ENCODE measurements at places on chromosomes 2 and 18. TPM values are rescaled to one million over a fixed set of nuclear protein-coding genes. Genes with fewer than 3 reads are reported as not detected.
A peak's percentile ranks its signal among the peaks of the same experiment; 100 is the strongest.

- DNase-seq: no peak
Observed at GRCh38 chr2:187079901-187080300, 230.9 kb upstream of the ZSWIM2 start.

GRCh38 chr2:26243470-26244308 lies 743 bp downstream of the HADHA start:
- DNase-seq: no peak

- no peak for DNase-seq
Observed at GRCh38 chr18:477565-477964, 22.9 kb downstream of the COLEC12 start.

DNA sequence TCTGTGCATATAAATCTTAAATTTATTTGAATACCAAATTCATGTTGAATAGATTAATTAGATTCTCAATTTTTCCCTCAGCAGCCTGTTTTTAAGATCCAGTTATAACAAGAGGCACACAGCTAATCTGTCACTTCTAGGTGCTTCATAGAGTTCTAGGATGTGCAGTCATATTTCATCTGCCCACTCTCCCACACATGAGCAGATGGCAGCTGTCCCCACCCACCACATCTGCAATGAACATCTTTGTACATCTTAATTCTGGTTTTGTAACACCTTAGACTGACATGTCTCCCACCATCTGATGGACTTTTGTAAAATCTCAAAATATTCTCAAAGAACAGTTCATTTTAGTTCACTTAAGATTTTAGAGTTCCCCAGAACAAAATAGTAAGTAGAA lies 250.8 kb upstream of the ST6GAL2 start:
- no peak for DNase-seq

- no peak for DNase-seq
Observed at GRCh38 chr2:113694438-113694837, 62.0 kb downstream of the SLC35F5 start.

GRCh38 chr18:28030458-28030857 lies 146.5 kb downstream of the CDH2 start:
- DNase-seq: no peak

DNA sequence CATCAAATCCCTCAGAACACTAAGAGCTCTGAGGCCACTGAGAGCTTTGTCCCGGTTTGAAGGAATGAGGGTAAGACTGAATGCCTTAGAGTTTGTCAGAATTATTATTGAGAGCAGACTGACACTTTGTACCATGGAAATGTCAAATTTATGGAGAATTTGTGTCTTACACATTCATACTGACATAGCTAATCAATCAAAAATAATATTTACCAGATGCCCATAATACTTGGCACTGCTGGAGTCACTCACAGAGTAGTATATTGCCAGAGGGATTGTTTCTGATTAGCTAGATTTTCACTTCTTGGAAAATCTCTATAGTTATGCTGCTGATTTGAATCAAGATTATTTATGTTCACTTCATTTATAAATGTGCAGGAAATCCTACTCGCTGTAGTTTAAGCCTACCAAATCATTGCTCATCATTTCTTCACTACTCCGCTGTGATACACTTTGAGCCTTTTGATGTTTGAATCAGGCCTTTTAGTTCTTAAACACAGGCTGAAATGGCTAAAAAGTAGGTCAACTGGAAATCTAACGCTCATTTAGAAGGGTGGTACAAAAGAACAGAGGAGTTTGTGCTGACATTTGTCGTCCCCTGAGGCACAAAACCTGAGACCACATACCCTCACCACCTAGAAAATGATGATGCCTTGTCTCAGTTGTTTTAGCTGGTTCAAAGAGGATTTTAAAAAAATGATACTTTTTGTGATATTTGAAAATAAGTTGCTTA lies 96.1 kb upstream of the CSRNP3 start:
- DNase-seq: no peak

- DNase-seq: no peak
Observed at GRCh38 chr18:62957885-62958472, 242.6 kb downstream of the PHLPP1 start.

DNA sequence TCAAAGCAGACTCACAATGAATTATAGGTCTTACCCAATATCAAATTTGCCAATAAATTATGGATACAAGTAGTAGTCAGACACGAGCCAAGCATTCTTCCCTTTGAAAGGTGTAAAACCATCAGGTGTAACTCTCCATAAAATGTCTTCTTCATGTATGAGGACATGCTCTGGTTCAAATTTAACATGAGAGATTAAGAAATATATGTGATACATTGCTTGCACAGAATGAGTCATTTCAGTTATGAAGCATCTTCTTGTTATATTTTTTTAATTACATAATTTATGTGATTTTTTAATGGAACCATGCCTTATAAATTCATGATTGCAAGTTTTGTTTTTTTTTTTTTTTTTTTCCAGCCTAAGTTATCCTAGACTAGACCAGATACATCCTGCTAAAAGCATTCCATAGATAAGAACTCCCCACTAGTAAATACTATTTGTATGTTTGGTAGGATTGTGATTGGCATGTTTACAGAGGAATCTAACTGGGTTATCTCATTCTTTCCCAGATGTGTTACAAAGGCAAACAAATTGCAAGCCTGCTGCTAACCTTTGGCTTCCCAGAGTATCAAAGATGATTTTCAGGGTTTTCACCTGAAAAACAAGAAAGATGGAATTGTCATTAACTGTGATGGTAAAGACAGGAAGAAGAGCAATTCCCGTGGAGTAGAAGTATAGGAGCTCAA lies 621.9 kb downstream of the XIRP2 start:
- DNase-seq: no peak

GRCh38 chr2:216698895-216699294 lies 3.5 kb upstream of the IGFBP5 start:
- DNase-seq: no peak

DNA sequence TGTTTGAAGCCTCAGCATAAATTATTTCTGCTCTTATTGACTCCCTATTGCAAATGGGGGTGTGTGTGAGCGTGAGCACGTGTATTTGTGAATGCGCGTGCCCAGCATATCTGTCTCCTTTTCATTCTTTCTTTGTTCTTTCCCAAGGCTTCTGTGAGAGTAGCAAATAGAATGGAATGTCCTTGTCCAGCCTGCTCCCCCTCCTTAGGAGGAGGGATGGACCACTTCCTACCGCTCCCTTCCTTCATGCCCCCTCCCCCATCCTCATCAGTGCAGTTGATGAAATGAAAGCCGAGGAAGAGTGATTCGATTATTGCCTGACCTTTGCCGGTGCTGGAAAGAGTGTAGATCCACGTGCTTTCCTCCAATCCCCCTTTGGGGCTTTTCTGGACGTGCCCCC lies 102.0 kb downstream of the CPO start:
- no peak for DNase-seq

- peak; percentile 44 for DNase-seq
Observed at GRCh38 chr2:100235098-100235497, 87.2 kb downstream of the LONRF2 start.

DNA sequence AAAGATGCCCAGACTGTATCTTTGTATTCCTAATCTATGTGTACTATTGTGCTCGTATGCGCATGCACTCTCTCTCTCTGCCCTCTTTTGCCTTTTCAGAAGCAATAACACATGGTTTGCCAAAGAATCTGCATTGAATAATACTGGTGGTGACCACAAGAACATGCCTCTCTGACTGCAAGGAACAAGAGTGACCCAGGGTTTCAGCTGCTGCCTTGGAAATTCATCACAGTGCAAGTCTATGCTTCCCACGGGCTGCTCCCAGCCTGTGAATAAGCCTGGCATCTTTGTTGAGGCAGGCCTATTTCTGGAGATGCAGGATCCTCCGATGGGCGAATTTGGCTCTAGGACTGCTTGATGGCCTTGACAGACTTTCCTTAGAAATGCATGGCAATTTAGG lies 689.4 kb upstream of the FANCL start:
- no peak for DNase-seq

DNA sequence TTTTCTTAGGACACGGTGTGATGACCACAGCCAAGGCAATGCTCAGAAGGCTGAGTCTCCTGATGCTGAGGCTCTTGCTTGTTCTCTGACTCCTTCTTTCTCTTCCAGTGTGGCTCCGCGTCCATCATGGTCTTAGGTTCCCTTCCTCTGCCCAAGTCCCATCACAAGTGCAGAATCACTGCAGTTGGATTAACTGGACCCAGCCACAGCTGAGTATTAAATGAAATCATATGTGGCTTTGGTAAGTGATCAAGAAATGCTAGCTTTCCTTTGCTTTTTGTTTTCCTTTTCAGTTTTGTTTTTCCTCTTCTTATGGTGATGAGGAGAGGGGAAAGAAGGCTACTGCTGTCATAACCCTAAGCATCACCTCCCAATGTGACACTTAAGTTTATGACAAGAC lies 375.8 kb downstream of the INSIG2 start:
- no peak for DNase-seq

DNA sequence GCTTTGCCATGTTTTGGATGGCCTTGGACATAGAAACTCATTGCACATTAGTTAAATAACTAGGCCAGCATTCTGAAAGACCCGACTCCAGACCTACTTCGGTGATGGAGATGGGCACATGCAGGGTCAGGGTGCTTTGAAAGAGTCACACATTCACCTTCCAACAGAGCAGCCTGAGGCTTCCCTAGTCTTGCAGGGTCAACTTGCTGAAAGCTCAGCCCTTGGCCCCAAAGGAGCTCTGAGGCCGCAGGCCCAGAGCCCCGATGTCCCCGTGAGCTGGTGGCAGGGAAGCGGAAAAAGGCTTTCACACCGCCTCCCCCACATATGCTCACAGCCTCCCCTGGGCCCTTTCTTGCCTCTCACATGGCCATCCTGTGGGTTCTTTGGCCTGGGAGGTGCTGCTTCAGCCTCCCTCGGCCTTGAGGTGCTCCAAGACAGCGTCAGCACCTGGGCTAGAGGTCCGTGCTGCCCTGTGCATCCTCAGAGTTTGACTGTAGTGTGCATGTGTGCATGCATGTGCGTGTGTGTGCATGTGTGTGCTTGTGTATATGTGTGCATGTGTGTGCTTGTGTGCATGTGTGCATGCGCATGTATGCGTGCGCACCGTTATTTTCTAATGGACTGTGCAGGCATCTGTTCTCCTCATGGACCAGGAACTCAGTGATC lies 21.6 kb downstream of the LDLRAD4 start:
- no peak for DNase-seq

Gene REL
- total RNA-seq: 29.0 TPM

Gene LGALSL
- total RNA-seq: 13.0 TPM

Gene KIAA2012
- total RNA-seq: not detected
